Hindlimb muscle (tissue), 1 donor: ENCODE measurements at places on chromosomes 12 and 14. TPM values are rescaled to one million over a fixed set of nuclear protein-coding genes. Genes with fewer than 3 reads are reported as not detected.
A peak's percentile ranks its signal among the peaks of the same experiment; 100 is the strongest.

DNA sequence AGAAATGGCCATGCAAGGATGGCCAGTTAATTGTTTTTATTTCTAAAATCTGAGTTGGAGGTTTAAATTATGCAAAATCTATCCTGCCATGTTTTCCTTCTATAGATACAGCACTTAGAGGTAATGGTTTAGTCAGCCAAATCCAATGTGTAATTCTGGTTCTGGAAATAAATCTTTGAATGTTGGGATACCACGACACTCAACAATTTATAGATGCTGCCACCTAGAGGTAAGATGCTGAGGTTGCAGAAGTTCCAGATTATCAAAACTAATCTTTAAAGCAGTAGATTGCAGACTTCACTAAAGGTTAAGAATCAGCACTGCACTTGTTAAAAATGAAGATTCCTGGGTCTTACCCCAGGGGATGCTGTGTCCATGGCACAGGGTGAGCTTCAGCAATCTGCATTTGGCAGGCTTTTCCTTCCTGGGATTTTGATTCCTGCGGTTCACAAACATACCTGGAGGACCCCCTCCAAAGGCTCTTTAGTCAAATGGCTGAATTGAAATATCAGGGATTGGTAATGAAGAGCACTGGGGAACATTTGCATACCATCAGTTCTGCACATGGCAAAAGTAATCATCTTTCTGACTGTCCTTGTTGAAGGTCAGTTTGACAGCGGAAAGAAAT, 53.4 kb upstream of the ANO4 start:
- DNase-seq = no peak

DNA sequence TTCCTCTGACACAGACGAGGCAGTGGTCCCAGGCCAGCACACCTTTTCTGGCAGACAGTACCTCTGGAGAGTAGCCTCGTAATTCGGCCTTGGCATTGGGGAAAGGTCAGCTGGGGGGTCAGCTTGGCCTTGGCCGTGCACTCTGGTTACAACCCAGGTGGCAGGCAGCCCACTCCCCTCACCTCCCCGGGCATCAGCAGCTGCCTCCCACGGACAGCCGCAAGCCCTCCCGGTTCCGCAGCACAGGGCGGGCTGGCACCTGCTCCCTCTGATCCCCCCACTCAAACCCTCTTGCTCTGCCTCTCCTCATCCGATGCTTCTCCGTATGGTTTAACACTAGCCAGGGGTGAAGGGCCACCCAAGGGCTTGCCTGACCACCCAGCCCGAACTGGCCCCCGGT, 50.6 kb downstream of the TEAD4 start:
- no peak for DNase-seq

DNA sequence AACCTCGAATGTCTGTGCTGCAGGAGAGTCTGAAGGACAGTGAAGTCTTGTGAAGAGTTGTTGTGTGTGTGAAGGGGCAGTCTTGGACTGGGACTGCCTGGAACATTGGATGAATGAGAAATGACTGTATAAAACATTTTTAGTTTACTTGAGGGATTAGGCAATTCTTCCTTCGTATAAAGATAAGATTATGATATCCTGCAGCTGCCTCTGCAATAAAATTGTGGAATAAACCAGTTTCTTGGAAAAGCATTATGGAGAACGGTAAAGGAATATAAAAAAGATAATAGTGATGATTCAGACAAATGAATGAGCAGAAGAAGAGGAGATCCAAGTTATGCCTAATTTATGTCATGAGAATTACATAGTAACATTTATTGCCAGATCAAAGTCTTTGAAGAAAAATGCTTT, 30.9 kb upstream of the LUM start:
- peak; percentile 71 for DNase-seq

DNA sequence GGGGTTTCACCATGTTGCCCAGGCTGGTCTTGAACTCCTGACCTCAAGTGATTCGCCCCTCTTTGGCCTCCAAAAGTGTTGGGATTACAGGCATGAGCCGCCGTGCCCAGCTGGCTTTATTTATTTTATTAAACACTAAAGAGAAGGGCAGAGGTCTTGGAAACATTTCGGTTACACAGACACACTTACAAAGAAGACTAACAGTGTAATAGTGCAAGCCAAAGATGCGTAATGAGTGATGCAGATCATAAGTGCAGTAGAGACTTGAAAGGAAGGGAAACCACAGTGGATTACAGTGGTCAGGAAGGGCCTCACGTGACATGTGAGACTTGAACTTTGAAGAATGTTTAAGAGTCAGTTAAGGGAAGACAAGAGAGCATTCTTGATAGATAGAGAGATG, 33.9 kb upstream of the CDK17 start:
- DNase-seq = no peak

- no peak for DNase-seq
Measured at GRCh38 chr12:92732716-92733115, 29.9 kb downstream of the PLEKHG7 start.

GRCh38 chr12:122865268-122866231, 30.3 kb downstream of the HIP1R start:
- DNase-seq = no peak

DNA sequence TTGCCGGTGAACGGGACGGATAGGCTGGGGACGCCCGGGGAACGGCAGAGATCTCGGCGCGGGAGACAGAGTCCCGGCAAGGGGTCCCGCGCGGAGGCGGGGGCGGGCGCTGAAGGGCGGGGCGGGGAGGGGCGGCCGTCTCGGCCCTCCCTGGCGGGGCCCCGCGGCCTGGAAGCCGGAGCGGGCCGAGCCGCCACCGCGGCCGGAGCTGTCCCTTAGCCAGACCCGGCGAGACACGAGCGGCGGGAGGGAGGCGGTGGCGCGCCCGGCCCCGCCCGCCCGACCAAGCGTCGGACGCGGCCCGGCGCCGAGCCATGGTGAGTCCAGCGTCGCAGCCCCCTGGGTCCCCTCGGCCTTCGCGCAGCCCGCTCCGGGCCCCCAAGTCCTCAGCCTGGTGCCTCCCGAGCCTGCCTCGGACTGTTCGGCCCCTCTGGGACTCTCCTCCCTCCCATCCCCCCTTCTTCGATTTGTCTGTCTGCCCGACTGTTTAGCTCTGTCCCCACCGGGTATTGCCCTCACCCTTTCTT, at the start of gene ARHGEF40:
Gene ARHGEF40 (plus strand): TSS at position 222 of the 527 bp plus-strand sequence. CDS start 93 bp downstream, at position 315.
- DNase-seq = peak; percentile 77

- no peak for DNase-seq
Measured at GRCh38 chr12:67595365-67595764, 53.2 kb upstream of the DYRK2 start.

DNA sequence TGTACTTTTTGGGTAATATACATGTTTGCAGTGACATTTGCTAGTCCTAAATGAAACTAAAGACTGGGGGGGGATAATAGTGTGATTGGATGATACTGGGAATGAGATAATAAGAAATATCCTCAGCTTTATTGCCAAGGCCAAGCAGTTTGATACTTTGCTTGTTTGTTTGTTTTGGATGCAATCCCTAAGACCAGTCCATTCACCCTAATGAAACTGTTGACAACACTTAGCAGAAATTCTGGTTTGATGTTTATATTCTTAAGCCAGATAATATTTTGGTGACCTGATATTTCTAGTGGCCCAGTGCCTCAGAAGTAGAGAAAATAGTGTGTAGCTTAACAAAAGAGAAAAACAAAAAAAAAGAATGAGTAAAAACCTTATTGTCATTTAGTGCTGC, 1.8 kb downstream of the PHC1 start:
- DNase-seq = no peak

- no peak for DNase-seq
Measured at GRCh38 chr14:39393289-39393688, 38.9 kb downstream of the FBXO33 start.

DNA sequence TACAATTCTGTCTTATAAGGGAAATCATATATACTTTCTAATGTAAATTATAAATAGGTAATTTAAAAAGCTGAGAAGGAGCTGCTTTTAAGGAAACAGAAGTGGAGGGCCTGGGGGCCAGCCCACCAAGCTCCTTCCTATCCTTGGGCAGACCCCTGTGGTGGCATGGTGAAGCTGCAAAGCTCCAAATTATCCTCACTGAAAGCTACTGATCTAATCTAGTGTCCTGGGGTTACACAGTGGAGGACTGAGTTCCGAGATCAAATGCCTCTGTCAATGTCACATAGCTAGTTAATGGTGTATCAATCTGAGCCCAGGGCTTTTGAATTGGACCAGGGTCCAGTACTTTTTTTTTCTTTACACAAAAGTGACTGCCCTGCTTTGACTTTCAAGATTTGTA, 355.4 kb downstream of the CEP128 start:
- DNase-seq = no peak

DNA sequence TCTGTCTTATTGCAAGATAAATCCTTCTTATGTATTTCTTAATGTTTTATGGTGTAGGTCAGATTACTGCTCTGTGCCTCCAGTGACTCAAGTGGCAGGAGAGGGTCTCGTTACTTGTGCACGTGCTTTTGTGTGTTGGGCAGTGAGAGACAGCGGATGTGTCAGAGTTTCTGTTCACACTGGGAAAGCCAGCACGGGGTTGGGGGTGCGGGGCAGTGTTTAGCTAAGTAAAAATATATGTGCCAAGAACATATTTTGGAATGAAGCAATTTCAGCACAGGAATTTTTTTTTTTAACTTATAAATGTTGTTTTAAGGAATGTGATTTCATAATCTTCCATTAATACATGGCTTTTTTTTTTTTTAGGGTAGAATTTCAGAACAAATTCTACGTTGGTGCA, 4.5 kb upstream of the DNAH10 start:
- peak; percentile 17 for DNase-seq

GRCh38 chr14:101233391-101233790, 327.9 kb upstream of the DIO3 start:
- no peak for DNase-seq

DNA sequence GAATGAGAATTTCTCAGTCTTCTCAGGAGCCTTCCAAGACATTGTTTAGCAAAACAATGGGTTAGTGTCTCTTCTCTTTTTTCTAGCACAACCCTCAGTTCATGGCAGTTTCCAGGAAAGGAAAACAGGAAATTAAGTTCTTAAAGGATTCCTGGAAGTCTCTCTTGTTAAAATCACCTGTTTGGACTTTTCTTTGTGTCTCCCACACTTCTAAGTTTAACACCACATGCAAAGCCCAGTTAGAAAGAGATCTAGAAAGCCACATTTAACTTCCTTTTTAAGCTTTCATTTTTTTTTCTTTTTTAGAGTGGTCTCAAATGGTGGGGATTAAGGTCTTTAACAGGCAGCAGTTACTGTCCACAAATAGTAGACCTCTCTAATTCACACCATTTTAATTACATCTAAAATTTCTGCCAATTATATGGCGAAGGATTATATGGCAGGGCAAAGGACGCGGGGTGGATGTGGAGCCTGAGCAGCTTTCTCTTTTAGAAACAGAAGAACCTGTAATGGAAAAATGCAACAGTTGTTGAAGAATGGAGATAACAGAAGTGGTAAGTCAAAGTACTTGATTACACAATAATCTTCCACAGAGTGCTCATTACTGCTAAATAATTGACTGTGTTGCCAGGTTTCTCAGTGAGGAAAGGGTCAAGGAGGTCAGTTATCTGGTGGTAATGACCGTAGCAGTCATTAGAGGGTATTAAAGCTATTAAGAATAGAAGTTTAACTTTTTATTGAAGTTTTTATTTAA, 298.6 kb downstream of the AKAP6 start:
- no peak for DNase-seq

GRCh38 chr12:23834076-23834475, 115.4 kb downstream of the SOX5 start:
- DNase-seq = no peak

DNA sequence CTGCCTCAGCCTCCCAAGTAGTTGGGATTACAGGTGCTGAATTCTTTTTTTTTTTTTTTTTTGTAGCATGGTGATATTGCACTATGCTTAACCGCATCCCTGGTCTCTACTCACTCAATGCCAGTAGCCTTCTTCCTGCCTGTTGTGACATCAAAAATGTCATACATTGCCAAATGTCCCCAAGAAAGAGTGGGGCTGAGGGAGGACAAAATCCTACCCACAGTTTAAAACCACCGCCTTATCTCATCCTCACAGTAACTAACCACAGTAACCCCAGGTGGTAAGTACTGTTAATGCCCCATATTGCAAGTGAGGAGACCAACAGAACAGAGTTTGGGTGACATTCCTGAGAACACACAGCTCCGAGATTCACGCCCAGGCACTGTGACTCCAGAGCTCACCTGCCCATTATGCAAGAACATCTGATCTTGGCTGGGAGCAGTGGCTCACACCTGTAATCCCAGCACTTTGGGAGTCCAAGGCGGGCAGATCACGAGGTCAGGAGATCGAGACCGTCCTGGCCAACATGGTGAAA, 19.6 kb downstream of the MORN3 start:
- DNase-seq = no peak

DNA sequence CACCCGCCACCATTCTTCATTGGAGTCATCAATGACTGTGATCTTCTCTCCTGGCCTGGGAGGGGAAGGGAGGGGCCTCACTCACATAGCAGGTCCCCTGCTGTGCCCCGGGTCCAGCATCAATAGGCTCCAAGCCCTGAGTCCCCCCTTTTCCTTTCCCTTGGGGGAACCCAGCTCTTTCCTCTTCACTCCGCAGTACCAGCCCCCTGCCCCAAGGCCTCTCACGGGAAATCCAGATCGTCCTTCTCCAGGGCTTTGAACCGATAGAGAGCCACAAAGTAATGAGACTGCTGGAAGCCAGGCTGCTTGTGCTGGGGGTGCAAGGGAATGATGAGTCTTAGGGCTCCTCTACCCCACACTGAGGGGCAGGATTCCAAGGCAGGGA, 6.7 kb downstream of the STAC3 start:
- DNase-seq = no peak

DNA sequence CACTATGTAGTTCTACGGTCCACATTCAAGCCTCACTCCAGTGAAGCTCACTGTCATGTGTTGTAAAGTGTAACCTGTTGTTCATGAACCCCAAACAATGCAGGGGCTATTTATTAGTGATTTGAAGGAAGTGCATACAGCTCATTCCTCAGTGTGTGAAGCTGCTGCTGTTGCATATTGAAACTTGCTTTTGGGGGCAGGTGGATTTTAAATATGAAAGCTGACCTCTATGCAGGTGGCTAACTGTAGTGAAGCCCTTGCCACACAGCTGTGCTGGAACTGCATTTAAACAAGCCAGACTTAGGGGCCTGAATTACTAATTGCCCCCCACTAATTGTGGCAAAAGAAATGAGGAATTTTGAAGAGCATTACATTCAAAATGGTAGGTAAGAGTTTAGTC, 226.3 kb downstream of the ATP23 start:
- no peak for DNase-seq

- no peak for DNase-seq
Measured at GRCh38 chr12:14540801-14541462, 26.8 kb downstream of the PLBD1 start.

- DNase-seq = no peak
Measured at GRCh38 chr12:11707535-11707934, 58.1 kb downstream of the ETV6 start.

GRCh38 chr12:103880299-103881142, 39.5 kb upstream of the NT5DC3 start:
- DNase-seq = no peak

- DNase-seq = no peak
Measured at GRCh38 chr12:88433997-88434703, 146.1 kb downstream of the KITLG start.

- DNase-seq = no peak
Measured at GRCh38 chr12:11014234-11014633, 8.2 kb downstream of the TAS2R19 start.

GRCh38 chr12:28948685-28949084, 200.4 kb upstream of the FAR2 start:
- DNase-seq = no peak

ARPC3 gene
- 113 TPM for polyA plus RNA-seq

PTCSC3 gene
- not detected for polyA plus RNA-seq

BEST3 gene
- polyA plus RNA-seq = 85.5 TPM

FOXM1 gene
- 16.9 TPM for polyA plus RNA-seq

UNC79 gene
- polyA plus RNA-seq = 0.58 TPM

APOF gene
- polyA plus RNA-seq = not detected

SLC16A7 gene
- 2.7 TPM for polyA plus RNA-seq

MANSC1 gene
- 10.3 TPM for polyA plus RNA-seq

BHLHE41 gene
- 3.7 TPM for polyA plus RNA-seq
